ENCODE measurements at places on chromosomes 11 and 22.
A peak's percentile ranks its signal among the peaks of the same experiment; 100 is the strongest.

DNA sequence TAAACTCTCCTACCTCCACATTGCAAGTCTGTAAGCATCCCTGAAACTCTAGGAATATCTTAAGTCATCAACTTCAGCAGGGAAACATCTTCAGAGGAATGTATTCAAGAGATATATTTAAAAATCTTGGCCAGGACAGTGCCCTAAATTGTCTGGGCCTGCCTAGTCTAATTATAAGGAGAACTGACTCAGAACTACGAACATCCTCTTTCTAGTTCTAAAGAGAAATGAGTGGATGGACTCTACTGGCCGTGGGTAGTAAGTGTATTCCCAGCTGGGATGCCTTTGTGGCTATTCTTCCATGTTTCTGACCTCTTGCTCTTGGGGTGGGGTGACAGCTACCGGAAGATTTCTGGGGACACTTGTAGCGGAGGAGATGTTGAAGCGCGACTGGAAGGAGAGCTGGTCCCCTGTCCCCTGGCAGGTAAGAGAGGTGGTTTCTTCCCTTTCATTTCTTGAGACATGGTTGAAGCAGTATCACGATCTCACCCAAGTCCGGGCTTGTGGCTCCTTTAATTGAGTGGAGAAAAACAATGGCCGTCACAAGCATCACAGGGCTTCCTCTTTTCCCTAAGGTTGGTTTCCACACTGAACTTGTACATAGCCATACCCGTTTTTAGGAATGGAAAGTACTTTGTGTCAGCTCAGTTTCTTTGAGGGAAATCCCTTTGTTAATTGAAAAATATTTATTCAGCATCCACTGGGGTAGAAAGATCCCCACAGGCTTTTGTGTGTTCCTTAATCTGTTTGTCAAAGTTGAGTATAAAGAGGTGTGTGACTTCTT lies 97.7 kb upstream of the SORL1-AS1 start:
- no peak for DNase-seq

DNA sequence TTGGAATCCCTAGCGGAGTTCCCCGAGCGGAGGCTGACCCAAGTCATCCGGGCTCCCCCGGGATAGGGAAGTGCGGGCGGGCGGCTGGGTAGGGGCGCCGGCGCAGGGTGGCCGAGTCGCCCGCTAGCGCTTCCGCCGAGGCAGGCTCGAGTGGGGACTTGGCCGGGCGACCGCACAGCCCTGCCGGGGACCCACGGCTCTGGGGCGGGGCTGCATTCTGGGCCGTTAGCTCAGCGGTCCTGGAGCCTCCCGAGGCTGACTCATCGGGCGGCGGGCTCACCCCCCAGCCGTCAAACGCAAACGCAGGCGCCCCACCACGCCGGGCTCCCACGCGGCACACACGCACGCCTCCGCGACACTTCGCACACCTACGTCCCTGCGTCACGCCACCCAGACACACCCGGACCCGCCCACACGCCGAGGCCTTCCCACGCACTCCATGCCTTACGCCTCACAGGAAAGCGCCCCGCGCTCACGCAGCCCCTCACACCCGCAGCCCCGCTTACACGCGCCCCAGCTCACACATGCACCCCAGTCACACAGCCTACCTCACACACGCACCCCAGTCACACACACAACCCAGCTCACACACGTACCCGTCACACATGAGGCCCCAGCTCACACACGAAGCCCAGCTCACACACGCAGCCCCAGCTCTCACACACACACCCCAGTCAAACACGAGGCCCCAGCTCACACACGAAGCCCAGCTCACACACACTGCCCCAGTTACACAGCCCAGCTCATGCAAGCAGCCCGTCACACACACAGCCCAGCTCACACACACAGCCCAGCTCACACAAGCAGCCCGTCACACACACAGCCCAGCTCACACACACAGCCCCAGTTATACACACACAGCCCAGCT lies 1.2 kb downstream of the PHLDB1 start:
- peak; percentile 78 for DNase-seq

GRCh38 chr11:98834776-98835175 lies 186.0 kb upstream of the CNTN5 start:
- no peak for DNase-seq

DNA sequence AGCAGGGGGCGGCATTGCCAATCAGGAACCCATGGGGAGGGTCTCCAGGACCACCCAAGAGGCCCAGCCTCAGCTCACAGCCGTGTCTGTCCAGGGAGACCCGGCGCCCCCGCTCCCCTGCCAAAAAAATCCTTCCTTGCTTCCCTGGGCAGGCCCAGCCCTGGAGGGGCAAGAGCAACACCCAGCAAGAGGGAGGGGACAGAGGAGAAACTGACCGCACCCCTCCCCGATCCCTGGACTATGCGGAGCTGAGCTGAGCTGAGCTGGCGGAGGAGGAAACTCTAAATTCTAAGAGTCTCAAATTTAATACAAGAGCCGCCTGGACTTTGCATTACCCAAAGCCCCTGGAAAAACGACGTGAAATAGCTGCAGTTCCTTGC lies 52.0 kb upstream of the SHISAL1 start:
- DNase-seq, result no peak

DNA sequence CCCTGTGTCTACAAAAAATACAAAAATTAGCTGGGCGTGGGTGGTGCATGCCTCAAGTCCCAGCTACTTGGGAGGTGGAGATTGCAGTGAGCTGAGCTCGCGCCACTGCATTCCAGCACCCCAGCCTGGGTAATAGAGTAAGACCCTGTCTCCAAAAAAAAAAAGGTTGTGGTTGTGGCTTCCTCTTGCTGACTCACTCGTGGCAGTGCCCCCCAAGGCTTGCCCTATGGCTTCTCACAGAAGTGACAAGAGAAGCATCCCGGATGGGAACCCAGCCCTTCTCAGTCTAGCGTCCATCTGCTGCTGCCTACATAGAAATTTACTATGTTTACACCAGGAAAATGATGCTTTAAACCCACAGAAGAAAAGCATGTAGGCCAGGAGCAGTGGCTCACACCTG lies 68.5 kb upstream of the PITPNB start:
- peak; percentile 39 for DNase-seq

DNA sequence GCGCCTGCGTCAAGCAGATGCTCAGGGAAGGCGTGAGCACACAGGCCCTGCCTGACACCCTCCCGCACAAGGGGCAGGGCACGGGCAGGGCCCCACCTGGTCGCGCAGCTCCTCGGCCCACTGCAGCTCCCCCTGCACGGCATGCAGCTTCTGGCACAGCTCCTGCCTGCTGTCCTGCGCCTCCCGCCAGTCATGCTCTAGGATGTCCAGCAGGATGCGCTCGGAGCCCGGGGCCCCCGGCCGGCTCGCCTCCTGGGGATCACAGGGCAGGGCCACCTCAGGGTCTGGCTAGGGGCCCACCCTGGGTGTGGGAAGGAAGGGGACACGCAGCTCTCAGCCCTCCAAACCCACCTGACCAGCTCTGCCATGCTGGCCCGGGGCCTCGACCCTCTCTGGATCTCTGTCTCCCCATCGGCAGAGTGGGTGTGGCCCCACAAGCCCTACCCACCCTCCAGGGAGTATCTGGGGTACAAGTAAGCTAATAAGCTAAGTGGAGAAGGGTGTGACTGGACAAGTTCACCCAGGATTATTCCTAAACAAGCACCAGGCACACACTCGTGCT lies 10.7 kb downstream of the CARD10 start:
- no peak for DNase-seq

GRCh38 chr11:40045312-40045711 lies 1414.1 kb downstream of the LRRC4C start:
- no peak for DNase-seq

DNA sequence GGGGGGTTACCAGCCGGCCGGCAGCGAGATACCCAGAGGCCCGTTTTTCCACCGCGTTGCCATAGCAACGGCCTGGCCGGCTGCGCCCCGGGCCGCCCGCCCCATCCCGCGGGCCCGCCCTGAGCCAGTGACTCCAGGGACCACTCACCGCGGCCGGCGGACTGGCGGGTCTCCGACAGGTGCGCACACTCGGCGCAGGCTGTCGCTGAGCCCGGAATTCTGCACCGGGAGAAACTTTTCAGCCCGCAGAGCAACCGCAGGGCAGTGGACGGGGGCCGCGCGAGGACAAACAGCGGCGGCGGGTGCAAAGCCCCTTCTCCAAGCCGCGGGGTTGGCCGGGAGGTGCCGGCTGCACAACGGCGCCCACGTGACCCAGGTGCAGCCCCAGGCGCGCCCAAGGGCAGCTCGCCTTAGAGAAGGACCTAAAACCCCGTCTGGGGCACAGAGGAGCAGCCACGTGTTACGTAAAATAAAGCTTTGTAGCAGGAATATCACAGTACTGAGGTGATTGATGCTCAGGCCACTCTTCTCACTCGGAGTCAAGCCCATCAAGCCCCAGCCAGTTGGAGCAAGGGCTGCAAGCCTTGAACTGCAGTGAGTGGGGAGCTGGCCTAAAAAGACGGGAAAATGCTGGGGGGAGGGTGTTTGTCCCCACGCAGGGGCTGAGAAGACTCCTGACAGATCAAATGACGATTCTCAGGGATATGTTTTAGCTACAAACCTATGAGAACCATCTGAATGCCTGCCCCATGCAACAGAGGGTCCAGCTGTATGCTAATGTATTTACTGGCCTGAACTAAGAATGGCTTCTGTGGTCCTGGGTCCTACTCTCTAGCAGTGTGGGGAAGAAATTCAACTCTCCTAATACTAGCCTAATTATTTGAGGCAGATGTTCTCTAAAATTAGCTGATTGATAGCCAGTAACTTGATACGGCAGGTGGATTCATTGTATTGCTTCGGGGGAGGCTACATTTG lies at the start of gene STK33:
Gene STK33, minus strand, starts transcription at position 294 of the 975 bp plus-strand sequence. CDS start 119,323 bp downstream, outside the sequence.
- no peak for DNase-seq

- DNase-seq, result no peak
Measured at GRCh38 chr22:44604455-44604854, 97.5 kb upstream of the PRR5 start.

DNA sequence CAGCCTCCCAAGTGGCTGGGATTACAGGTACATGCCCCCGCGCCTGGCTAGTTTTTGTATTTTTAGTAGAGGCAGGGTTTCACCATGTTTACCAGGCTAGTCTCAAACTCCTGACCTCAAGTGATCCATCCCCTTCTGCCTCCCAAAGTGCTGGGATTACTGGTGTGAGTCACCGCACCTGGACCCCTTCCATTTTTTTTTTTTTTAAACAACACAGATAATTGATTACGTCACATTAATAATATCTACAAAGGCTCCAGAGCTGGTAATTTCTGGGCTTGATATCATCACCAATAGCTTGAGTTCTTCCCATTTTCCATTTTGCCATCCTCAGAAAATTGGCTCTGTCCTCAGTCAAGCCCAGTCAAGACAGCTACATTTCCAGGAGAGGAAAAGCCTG lies 7.2 kb downstream of the TTLL1 start:
- DNase-seq, result no peak

DNA sequence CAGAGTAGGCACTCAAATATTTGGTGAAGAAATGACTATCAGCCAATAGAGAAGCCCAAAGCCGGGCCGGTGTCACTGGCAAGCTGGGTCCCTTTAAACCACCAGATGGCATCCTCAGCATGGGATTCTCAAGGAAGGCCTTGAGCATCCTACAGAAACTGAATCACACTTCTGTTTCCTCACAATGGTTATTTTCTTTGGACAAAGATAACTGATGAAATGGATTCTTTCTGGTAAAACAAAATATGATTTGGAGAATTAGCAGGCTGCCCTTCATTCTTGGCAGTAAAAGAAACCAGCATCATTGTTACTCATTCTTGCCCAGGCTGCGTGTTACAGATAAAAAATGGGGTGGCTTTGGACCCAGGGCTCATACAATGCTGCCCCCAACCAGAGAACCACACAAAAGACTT lies 30.3 kb upstream of the ASPHD2 start:
- peak; percentile 57 for DNase-seq

DNA sequence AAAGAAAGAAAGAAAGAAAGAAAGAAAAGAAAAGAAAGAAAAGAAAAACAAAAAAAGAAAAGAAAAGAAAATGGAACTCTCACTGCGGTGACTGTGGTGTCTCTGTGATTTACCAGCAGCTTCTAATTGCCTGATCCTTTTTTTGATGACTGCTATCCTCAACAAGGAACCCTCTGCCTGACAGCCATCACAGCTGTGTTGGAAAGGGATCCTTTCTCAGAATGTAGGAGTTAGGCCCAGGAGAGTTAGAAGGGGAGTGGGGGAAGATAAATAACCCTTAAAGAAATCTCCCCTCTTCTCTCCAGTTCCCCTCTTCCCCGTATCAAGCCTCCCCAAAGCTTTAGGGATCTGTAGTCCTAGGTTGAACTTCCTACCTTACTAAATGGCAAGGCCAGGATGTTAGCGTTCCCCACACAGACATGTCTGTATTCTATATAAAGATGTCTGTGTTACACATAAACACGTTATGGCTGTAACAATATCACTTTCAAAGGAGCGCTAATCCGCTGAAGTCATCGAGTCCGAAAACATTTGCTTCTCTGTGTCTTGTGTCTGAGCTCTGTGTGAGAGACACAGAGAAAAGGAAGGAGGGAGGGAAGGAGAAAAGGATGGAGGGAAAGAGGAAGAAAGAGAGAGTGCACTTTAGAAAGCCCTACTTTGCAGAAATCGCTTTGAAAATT lies 26.8 kb upstream of the WT1 start:
- no peak for DNase-seq

DNA sequence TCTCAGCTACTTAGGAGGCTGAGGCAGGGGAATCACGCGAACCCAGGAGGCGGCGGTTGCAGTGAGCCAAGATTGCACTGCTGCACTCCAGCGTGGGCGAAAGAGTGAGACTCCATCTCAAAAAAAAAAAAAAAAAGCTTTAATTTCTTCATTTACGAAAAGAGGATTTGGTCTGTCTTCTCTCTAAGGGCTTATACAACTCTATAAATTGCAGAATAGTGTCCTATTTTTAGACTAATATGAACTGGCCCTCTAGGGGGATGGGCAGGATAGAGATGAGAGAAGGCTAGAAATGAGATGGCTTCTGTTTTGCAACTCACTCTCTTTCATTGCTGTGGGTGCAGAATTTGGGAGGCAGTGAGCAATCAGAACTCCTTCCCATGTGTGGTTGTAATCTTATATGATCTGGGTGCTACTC lies 11.3 kb downstream of the MAML2 start:
- no peak for DNase-seq

DNA sequence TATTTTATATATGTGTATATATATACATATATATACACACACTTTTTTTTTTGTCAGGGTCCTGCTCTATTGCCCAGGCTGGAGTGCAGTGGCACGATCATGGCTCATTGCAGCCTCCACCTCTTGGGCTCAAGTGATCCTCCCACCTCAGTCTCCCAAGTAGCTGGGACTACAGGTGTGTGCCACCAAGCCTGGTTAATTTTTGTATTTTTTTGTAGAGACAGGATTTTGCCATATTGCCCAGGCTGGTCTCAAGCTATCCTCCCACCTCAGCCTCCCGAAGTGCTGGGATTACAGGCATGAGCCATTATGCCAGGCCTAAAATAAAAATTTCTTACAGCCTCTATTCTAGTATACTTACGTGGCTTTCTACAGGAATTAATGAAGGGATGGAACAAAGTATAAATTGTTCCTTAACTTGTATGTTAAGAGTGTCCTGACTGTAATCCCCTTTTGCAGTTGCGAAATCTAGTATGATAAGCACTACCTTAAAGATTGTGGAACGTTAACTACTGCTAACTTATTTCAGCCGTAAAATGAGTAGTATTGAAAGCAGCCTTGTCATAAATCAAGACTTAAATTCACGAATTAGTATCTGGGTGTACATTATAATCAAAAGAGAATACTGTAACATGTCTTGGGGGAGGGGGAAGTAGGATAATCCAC lies 2.1 kb downstream of the TRAF6 start:
- DNase-seq, result no peak

- DNase-seq, result no peak
Measured at GRCh38 chr22:47299863-47300697, 537.6 kb downstream of the TBC1D22A start.

GRCh38 chr11:113138731-113139130 lies 175.7 kb upstream of the TTC12 start:
- no peak for DNase-seq

- no peak for DNase-seq
Measured at GRCh38 chr11:67174311-67174710, 55.2 kb downstream of the KDM2A start.

- DNase-seq, result no peak
Measured at GRCh38 chr11:63874511-63874910, 35.6 kb downstream of the MARK2 start.

Measured in amniotic stem cell (primary cell).